ENCODE measurements at places on chromosomes 11 and 22.

GRCh38 chr11:123856444-123856843 is 29.0 kb downstream of the TMEM225 start:
- DNase-seq, result no peak

GRCh38 chr22:49508561-49508960 is 319.1 kb downstream of the BRD1 start:
- no peak for DNase-seq

DNA sequence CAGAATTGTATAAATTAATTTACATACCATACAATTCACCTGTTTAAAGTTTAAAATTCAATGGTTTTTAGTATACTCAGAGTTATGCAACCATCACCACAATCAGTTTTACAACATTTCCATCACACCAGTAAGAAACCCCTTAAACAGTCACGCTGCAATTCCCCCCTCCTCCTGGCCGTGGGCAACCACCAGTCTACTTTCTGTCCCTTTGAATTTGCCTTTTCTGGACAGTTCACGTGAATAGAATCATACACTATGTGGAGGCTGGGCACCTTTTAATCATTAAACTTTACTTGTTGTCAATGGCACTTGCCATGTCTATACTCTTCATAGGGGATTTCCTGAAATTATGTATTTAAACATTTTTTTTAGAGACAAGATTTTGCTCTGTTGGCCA is 20.1 kb upstream of the SWAP70 start:
- DNase-seq, result no peak

GRCh38 chr11:68546555-68546954 is 86.0 kb downstream of the PPP6R3 start:
- no peak for DNase-seq

GRCh38 chr22:36409911-36410756 is 22.4 kb upstream of the MYH9 start:
- DNase-seq, result peak; percentile 100

GRCh38 chr11:16960250-16960649 is 54.0 kb downstream of the PLEKHA7 start:
- DNase-seq, result no peak

DNA sequence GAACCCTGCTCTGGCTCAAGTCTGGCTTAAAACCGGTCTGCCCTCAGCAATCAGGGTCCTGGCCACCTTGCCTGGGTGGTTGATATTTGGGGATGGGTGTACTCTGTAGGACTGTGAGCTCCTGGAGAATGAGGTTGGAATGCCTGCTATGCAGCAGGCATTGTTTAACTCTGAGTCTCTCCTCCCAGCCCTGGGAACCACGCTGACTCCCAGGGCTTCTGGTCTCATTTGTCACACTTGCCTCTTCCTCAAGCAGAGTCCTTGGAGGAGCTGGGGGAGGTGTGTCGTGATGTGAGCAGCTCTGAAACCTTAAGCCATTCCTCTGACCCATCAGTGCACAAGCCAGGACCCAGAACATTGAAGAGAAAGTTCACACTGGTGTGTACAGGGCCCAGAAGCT is 340.1 kb downstream of the MN1 start:
- DNase-seq, result peak; percentile 90

DNA sequence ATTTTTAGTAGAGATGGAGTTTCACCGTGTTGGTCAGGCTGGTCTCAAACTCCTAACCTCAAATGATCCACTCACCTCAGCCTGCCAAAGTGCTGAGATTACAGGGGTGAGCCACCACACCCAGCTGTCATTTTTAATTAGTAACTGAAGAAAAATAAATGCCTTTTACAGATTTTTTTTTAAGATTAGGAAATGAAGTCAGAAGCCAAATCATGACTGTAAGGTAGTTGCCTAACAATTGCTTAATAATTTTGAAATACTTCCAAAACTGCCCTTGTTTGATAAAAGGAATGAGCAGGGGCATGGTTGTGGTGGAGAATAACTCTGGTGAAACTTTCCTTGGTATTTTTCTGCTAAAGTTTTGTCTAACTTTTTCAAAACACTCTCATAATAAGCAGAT is 98.9 kb upstream of the SLC5A12 start:
- DNase-seq, result no peak

DNA sequence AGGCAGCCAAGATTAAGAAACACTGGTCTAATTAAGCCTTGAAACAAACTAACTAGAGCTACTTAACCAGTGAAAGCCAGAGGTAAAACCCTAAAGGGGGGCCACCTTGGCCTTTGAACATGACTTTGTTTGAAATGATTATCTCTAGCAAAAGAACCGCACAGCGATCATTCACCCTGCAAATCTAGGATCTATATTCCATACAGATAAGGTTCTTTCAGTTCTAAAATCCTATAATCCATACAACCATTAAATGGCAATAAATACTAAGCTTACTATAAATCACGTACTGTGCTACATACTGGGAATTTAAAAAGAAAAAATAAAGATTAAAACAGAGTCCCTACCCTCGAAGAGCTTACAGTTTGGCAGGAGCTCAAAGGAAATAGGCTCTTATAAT is 40.6 kb downstream of the RBFOX2 start:
- DNase-seq, result no peak

DNA sequence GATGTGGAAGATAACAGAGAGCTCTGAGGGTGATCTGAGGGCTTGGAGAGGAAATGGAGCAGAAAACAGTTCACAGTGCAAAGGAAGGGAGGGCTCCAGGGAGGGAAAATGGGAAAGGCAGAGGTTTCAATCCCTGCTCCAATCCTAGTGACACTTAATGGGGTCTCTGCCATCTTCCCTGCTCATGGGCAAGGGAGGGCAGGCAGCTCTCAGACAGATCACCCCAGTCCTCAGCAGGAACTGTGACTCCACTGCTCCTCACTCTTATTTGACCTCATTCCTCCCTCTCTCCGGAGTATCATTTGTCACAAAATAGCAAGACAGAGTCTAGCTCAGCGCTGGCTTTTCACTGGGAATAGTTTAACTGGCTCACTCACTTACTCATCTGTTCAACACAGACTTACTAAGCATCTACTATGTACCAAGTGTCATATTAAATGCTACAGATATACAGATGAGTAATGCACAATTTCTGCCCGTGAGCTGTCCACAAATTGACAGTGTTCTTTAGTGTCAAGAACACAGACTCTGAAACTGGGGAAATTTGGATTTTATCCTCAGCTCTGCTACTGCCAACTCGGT is 817.4 kb downstream of the OPCML start:
- no peak for DNase-seq

GRCh38 chr11:64766881-64767280 is 7.1 kb upstream of the PYGM start:
- no peak for DNase-seq

DNA sequence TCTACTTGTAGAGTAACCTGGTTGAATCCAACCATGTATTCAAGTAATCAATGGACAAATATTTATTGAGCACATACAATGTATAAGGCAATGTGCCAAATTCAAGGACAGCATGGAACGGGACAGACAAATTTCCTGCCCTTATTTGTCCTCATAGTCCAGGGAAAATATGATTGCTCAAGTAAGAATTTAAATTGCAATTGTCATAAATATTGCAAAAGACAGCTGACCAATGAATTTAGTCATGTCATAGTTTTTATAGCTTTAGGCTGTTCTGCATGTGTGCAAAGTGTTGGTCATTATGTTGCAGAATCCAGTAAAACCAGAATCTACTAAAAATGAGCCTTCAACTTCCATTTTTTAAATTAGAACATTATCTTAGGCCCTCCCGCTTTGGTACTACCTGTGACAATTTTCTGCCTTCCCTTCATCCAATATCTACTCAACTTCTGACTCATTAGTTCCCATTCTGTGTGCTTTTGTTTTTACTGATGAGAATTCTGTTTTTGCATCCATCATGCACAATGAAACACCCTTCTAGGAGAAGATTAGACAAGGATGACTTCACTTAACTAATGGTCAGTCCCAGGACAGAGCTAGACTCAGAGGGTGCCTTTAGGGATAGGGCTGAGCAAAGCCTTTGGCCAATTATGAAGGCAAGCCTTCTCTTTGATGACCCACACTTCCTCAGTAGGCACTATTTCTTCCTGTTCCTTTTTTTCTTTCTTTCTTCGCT is 45.8 kb upstream of the FIBIN start:
- DNase-seq, result peak; percentile 13

- DNase-seq, result no peak
These were observed 48.0 kb downstream of the YAP1 start for GRCh38 chr11:102158164-102158735.

- DNase-seq, result no peak
These were observed 2.3 kb downstream of the ADORA2A start for GRCh38 chr22:24429411-24430365.

- no peak for DNase-seq
These were observed 14.6 kb downstream of the SUN2 start for GRCh38 chr22:38741166-38741565.

GRCh38 chr11:1226226-1226985 is 3.5 kb downstream of the MUC5B start:
- DNase-seq, result peak; percentile 49

- no peak for DNase-seq
These were observed 91.2 kb downstream of the PIWIL4 start for GRCh38 chr11:94658386-94658785.

DNA sequence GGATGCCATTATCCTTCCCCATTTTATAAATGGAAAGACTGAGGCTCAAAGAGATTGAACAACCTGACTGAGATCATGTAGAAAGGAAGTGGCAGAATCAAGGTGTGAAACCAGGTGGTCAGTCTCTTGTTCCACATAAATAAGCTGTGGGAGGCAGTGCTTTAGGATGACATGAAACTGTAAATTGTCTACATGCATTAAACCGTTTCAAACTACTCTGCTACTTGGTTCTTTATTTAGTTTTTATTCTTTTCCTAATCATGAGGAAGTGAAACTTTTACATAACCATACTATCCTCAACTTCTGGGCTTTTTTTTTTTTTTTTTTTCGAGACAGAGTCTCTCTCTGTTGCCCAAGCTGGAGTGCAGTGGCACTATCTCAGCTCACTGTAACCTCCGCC is 34.9 kb downstream of the CADM1 start:
- DNase-seq, result no peak

GRCh38 chr22:25193130-25193529 is 6.5 kb upstream of the CRYBB3 start:
- DNase-seq, result no peak

DNA sequence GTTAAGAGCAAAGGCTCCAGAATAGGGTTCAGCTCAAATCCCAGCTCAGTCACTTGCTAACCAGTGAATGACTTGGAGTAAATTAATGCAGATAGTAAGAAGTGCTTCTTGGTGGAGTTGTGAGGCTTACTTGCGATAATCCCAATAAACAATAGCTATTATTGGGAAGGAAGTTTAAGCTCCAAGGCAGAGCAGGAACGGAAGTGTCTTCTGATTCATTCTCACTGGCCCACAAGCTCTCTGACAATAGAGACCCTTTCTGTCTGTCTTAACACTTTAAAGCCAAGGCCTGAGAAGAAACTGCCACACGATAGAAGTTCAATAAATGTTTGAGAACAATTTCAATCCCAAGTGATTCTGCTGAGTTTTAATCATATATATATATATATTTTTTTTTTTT is 155.4 kb downstream of the DBX1 start:
- no peak for DNase-seq

DNA sequence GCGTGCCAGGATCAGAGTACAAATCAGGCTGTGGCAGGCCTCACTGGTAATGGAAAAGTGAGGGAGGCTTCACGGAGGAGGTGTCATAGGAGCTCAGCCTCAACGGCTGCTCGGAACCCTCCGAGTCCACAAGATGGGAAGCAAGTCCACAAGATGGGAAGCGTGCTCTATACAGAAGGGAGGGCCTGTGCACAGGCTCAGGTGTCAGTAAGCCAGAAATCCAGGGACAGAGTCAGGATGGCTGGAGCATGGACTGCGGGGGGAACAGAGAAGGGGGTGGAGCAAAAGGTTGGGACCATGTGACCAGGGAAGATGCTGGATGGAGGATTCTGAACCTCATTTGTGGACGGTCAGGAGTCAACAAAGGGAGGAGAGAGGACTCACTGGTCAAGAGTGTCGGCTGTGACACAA is 3.4 kb upstream of the DPP3 start:
- DNase-seq, result peak; percentile 52

GRCh38 chr11:84751371-84751770 is 875.8 kb downstream of the DLG2 start:
- no peak for DNase-seq

- DNase-seq, result no peak
These were observed 50.1 kb upstream of the OLFML1 start for GRCh38 chr11:7435176-7435575.

GRCh38 chr11:41996533-41996932 is 537.1 kb upstream of the LRRC4C start:
- no peak for DNase-seq

DNA sequence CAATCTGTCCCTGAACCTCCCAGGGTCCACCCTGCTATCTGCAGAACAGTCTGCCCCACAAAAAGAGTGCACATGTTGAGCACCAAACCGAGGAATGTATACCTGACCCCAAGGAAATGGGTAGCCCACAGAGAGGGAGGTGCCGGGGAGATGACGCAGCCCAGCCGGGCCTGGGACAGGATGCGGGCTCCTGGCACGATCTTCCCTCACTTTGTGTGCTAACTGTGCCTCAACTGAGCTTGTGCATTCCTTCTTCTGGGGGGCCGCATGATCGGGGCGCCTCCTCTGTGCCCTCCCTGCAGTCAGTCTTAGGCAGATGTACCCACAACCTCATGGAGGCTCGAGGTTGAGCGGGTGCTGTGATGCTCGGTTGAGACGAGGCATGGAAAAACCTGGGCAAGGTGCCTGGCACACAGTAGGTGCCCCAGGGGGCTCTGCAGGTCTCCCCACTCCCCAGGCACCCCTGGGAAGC is 2.4 kb downstream of the GAS2L1 start:
- DNase-seq, result no peak

GRCh38 chr11:72988821-72989220 is 153.3 kb downstream of the FCHSD2 start:
- DNase-seq, result no peak

DNA sequence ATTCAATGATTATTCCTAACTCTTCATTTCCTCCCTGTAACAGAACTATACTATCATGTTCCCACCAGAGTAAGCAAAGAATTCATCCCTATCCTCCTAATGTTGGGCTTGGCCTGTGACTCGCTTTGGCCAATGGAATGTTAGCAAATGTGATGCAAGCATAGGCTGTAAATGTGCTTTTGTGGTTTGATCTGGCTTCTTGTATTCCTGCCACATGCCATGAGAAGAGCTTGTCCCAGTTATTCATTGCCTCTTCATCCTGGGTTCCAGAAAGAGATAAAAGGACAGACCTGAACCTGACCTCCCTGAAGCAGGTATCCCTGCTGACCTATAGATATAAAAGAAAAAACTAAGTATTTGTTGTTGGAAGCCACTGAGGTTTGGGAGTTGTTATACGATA is 51.0 kb downstream of the SYTL2 start:
- DNase-seq, result no peak

DNA sequence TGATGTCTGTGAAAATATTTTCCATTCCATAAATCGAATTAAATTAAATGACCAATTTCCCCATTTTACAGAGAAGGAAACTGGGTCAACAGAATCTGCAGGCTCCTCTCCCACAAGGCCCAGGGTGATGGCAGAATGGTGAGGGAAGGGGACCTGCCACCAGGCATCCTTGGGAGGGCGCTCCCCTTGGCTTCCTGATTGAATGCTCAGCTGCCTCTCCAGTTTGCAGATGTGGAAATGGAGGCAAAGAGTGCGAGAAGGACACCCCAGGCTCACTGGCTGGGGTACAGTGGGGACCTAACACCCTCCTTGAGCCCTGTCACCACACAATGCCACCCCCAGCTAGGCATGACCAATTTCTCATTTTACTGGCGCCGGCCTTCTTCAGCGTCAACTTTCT is 28.5 kb upstream of the CSNK1E start:
- DNase-seq, result no peak

All from neural progenitor cell (in vitro differentiated cells).